ENCODE measurements at places on chromosomes 5 and 9.

GRCh38 chr9:1612886-1613285 lies 402.3 kb upstream of the SMARCA2 start:
- H3K27ac ChIP-seq, result no peak overlapping the region
- no peak overlapping the region for H3K4me3 ChIP-seq
- no peaks in the 10 kb centered on the region for H3K27me3 ChIP-seq
- no peaks in the 10 kb centered on the region for H3K36me3 ChIP-seq
- DNase-seq, result no peak

GRCh38 chr5:180982008-180982741 lies 6.5 kb upstream of the BTNL3 start:
- H3K27ac ChIP-seq, result no peak overlapping the region
- H3K36me3 ChIP-seq, result no peaks in the 10 kb centered on the region
- no peak overlapping the region for H3K4me3 ChIP-seq
- no peak for DNase-seq
- H3K27me3 ChIP-seq, result no peaks in the 10 kb centered on the region
- no peaks in the 10 kb centered on the region for H3K4me1 ChIP-seq

DNA sequence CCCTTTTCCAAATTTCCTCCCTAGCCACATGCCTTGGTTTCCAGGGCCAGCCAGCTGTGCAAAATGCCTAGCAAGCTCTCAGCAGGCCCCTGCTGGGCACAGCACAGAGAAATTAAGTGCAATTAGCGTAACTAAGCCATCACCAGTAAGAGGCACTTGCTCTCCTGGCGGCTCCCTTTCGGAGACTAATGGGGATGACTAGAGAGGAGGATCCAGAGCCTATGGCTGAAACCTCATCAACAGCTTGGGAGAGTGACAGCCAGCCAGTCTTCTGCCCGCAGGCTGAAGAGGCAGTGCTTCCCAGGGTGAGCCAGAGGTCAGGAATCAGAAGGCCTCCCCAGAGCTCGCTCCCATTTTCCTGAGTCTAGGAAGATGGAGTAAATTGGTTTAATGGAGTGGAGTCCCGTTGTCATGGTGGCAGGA lies 108.4 kb downstream of the KCNIP1 start:
- no peak overlapping the region for H3K4me3 ChIP-seq
- no peaks in the 10 kb centered on the region for H3K36me3 ChIP-seq
- no peaks in the 10 kb centered on the region for H3K4me1 ChIP-seq
- H3K27me3 ChIP-seq, result no peaks in the 10 kb centered on the region

DNA sequence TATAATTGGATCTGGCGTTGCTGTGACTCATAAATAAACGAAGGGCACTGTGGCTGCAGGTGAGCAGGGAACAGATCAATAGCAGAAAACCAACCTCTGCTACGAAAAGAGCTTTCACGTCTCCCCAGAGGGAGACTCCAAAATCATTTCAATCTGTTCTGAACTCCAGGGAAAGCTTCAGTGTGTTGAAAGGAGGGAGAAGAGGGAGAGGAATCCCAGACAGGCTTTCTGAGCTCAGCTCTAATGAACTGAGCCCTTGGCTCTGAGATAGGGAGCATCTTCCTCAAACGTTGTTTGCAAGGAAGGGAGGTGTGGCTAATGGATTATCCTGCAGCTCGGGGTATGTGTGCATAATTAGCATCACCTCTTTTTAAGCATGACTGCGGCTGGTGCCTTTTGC lies 288.0 kb upstream of the IRX4 start:
- H3K4me3 ChIP-seq, result no peak overlapping the region
- DNase-seq, result no peak
- H3K36me3 ChIP-seq, result no peaks in the 10 kb centered on the region
- no peak overlapping the region for H3K27ac ChIP-seq

DNA sequence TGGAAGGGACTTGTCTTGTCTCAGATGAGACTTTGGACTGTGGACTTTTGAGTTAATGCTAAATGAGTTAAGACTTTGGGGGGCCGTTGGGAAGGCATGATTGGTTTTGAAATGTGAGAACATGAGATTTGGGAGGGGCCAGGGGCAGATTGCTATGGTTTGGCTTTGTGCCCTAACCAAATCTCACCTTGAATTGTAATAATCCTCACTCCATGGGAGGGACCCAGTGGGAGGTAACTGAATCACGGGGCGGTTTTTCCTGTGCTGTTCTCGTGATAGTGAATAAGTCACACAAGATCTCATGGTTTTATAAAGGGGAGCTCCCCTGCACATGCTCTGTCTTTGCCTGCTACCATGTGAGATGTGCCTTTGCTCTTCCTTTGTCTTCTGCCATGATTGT lies 72.1 kb downstream of the RAI14 start:
- peaks cover 7% of the 10 kb centered on the region for H3K4me1 ChIP-seq
- no peak for DNase-seq
- H3K36me3 ChIP-seq, result peaks cover 19% of the 10 kb centered on the region

- no peaks in the 10 kb centered on the region for H3K36me3 ChIP-seq
- H3K27ac ChIP-seq, result no peak overlapping the region
- H3K4me1 ChIP-seq, result peaks cover 6% of the 10 kb centered on the region
- no peak for DNase-seq
- no peak overlapping the region for H3K4me3 ChIP-seq
These were observed 58.4 kb downstream of the MLLT3 start for GRCh38 chr9:20563917-20564316.

GRCh38 chr5:81848362-81848880 lies 97.5 kb upstream of the SSBP2 start:
- peaks cover 19% of the 10 kb centered on the region for H3K4me1 ChIP-seq
- no peaks in the 10 kb centered on the region for H3K27me3 ChIP-seq
- no peak for DNase-seq
- H3K27ac ChIP-seq, result no peak overlapping the region
- H3K36me3 ChIP-seq, result no peaks in the 10 kb centered on the region
- no peak overlapping the region for H3K4me3 ChIP-seq

GRCh38 chr9:134306636-134307600 lies 19.3 kb upstream of the RXRA start:
- no peak overlapping the region for H3K4me3 ChIP-seq
- H3K27me3 ChIP-seq, result peaks cover 28% of the 10 kb centered on the region
- no peak for DNase-seq
- H3K27ac ChIP-seq, result no peak overlapping the region

GRCh38 chr5:10339058-10339811 lies 14.3 kb upstream of the MARCHF6 start:
- H3K27me3 ChIP-seq, result peaks cover 4% of the 10 kb centered on the region
- no peak overlapping the region for H3K27ac ChIP-seq
- no peak for DNase-seq
- H3K4me3 ChIP-seq, result no peak overlapping the region

DNA sequence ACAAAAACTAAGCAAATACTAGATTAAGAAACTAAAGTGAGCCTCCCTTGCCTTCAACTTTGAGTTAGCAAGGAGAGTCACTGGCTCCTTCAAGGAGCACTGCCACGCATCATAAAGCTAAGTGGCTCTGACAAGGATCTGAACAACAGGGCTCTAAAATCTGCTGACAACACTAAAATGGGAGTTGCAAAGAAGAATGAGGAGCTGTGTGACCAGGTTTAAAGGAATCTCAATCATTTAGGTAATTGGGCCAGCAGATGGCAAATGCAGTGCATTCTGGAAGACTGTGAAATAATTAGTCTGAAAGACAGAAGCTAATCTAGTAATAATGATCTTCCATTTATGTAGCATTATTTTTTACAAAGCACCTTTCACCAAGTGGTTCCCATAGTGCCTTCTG lies 297.0 kb upstream of the TAS2R1 start:
- no peaks in the 10 kb centered on the region for H3K27me3 ChIP-seq
- peak; percentile 25 for DNase-seq
- peak overlapping the region; percentile 26 for H3K27ac ChIP-seq
- no peak overlapping the region for H3K4me3 ChIP-seq
- peaks cover 10% of the 10 kb centered on the region for H3K4me1 ChIP-seq

- no peak for DNase-seq
- H3K36me3 ChIP-seq, result no peaks in the 10 kb centered on the region
- peaks cover 1% of the 10 kb centered on the region for H3K27me3 ChIP-seq
- peaks cover 1% of the 10 kb centered on the region for H3K4me1 ChIP-seq
- H3K4me3 ChIP-seq, result no peak overlapping the region
- H3K27ac ChIP-seq, result no peak overlapping the region
These were observed 153.2 kb upstream of the EGFLAM start for GRCh38 chr5:38105231-38105570.

DNA sequence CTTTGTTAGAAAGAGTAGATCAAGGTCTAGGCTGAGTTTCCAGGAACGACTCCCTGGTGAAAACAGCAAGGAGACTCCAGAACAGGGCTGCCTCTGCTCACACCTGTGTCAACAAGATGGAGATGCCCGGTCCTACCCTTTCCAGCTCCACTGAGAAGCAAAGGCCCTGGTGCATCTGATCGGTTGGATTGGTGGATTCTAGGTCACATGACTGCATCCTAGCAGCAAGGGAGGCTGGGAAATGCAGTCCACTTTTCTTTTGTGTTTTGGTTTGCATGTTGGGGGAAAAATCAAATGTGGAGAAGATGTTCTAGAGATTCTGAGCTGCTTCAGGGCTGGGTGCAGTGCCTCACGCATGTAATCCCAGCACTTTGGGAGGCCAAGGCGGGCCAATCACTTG lies 82.0 kb upstream of the TRIO start:
- DNase-seq, result no peak
- H3K4me1 ChIP-seq, result peaks cover 17% of the 10 kb centered on the region
- H3K27me3 ChIP-seq, result no peaks in the 10 kb centered on the region
- no peak overlapping the region for H3K27ac ChIP-seq
- H3K4me3 ChIP-seq, result no peak overlapping the region
- no peaks in the 10 kb centered on the region for H3K36me3 ChIP-seq

GRCh38 chr5:139276426-139276825 lies 17.1 kb upstream of the MATR3 start:
- H3K36me3 ChIP-seq, result peaks cover 21% of the 10 kb centered on the region
- no peaks in the 10 kb centered on the region for H3K27me3 ChIP-seq
- H3K4me1 ChIP-seq, result peaks cover 21% of the 10 kb centered on the region
- no peak overlapping the region for H3K4me3 ChIP-seq

DNA sequence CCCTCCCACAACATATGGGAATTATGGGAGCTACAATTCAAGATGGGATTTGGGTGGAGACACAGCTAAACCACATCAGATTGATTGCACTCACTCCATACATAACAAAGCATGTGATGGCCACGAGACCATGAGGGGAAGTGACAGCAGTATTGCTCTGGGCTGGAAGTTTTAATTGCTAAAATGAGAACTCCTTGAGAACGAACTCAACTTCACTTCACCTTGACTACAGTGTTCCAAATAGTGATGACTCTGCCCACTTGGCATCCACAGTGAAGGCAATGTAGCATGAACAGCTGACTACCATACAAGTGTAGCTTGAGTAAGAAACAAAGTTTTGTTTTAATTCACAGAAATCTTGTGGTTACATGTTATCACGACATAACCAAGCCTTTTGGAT lies 739 bp upstream of the SPINK7 start:
- no peaks in the 10 kb centered on the region for H3K4me1 ChIP-seq
- no peak overlapping the region for H3K27ac ChIP-seq
- no peak for DNase-seq
- no peaks in the 10 kb centered on the region for H3K36me3 ChIP-seq
- no peak overlapping the region for H3K4me3 ChIP-seq

DNA sequence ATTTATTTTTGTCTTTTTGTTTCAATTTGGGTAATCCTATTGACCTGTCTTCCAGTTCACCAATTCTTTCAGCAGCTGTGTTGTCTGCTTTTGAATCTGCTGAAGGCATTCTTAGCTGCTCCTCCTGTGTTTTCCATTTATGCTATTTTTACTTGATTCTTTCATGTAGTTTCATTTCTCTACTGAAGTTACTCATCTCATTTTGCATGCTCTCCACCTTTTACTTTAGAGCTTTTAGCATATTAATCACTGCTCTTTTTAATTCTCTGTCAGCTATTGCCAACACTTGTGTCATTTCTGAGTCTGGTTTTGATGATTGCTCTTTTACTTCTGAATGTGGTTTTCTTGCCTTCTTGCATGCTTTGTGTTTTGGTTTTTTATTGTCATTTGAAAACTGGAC lies 496.0 kb upstream of the CLINT1 start:
- no peaks in the 10 kb centered on the region for H3K27me3 ChIP-seq
- H3K4me1 ChIP-seq, result no peaks in the 10 kb centered on the region
- DNase-seq, result no peak
- no peak overlapping the region for H3K4me3 ChIP-seq

GRCh38 chr5:165139262-165139661 lies 1633.8 kb downstream of the MAT2B start:
- no peaks in the 10 kb centered on the region for H3K4me1 ChIP-seq
- no peak overlapping the region for H3K4me3 ChIP-seq
- no peaks in the 10 kb centered on the region for H3K27me3 ChIP-seq
- H3K27ac ChIP-seq, result no peak overlapping the region
- H3K36me3 ChIP-seq, result no peaks in the 10 kb centered on the region

GRCh38 chr5:160089531-160089930 lies 29.7 kb downstream of the PWWP2A start:
- no peaks in the 10 kb centered on the region for H3K27me3 ChIP-seq
- no peak for DNase-seq
- H3K27ac ChIP-seq, result no peak overlapping the region
- H3K36me3 ChIP-seq, result peaks cover 12% of the 10 kb centered on the region
- no peak overlapping the region for H3K4me3 ChIP-seq

- H3K4me3 ChIP-seq, result no peak overlapping the region
- no peak overlapping the region for H3K27ac ChIP-seq
- H3K27me3 ChIP-seq, result no peaks in the 10 kb centered on the region
- no peaks in the 10 kb centered on the region for H3K4me1 ChIP-seq
- DNase-seq, result no peak
These were observed 38.4 kb downstream of the RASGRF2 start for GRCh38 chr5:80998590-80998979.

DNA sequence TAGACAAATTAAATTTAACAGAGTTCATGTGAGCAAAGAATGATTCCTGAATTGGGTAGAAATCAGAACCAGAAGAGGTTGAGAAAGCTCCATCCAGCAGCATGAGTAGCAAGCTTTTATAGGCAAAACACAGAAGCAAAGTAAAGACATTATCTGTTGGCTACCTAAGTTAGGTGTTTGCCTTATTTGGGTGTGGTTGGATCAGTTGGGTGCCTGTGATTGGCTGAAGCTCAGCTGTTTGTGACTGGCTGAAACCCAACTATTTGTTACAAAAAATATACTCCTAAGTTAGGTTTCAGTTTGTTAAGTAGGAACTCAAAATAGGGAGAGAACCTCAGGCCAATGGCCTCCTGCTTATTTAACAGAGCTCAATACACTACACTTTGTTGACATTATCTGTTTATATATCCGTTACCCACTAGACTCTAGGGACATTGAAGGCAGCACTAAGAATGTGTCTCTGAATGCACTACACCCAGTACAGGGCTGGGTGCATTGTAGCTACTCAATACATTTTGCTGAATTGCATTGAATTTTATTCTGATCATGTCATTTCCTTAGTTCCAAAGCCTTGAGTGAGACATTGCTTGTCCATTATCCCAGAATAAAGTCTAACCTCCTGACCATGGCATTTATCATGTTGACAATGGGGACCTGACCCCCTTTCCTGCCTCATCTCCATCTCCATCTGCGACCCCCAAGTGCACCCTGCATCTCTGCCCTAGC lies 98.7 kb downstream of the CCDC192 start:
- H3K36me3 ChIP-seq, result no peaks in the 10 kb centered on the region
- no peak overlapping the region for H3K4me3 ChIP-seq
- H3K27ac ChIP-seq, result peak overlapping the region; percentile 34
- peaks cover 9% of the 10 kb centered on the region for H3K4me1 ChIP-seq
- DNase-seq, result peak; percentile 73
- H3K27me3 ChIP-seq, result no peaks in the 10 kb centered on the region

- no peaks in the 10 kb centered on the region for H3K27me3 ChIP-seq
- no peaks in the 10 kb centered on the region for H3K4me1 ChIP-seq
- H3K4me3 ChIP-seq, result no peak overlapping the region
- H3K27ac ChIP-seq, result peak overlapping the region; percentile 22
These were observed 72.7 kb downstream of the LURAP1L start for GRCh38 chr9:12847561-12847960.

All from IMR-90 (cell line).